ENCODE measurements at places on chromosomes 2 and 18.

DNA sequence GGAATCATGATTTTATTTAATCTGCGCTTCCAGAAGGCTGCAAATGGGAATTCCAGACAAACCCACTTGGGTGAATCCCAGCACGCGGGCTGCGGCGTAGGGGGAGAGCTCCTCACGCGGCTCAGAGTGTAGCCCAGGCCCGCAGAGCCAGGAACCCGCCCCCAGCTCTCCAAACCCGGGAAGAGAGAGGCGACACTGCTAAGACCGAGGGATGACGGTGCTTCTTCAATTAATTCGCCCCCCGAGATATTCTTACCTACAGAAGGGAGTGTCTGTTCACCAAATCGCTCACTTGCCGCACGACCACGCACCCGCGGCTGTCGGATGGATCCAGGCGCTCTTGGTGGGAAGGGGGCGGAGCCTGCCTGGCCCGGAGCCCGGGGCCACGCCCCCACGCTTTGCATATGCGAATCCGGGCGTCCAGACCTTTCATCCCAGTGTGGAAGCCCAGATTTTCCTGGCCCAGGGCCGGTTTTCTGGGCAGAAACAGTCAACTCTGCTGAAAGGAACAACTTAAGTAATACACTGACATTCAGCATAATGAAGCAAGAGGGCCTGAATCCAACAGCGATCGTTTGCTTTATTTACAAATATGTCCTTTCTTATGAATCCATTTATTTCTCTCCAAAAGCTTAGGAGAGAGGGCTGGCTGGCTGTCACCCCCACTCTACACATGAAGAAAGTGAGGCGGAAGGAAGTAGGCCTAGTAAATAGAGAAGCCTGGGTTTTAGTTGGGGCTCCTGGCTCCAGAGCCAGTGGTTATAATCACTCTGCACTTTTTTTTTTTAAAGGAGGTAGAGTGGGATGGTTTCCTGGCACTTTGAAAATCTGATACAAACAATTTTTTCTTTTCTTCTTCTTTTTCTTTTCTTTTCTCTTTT lies at the start of gene SLC19A3:
SLC19A3 (minus strand) TSS at position 342 of the 881 bp plus-strand sequence. CDS start 15,710 bp downstream, outside the sequence.
- no peaks in the 10 kb centered on the region for H3K36me3 ChIP-seq
- peak; percentile 88 for DNase-seq
- H3K27ac ChIP-seq, result no peak within 1 kb of the TSS
- H3K4me1 ChIP-seq, result peaks cover 10% of the 10 kb centered on the region
- H3K27me3 ChIP-seq, result peaks cover 38% of the 10 kb centered on the region

- H3K36me3 ChIP-seq, result peaks cover 4% of the 10 kb centered on the region
- H3K27ac ChIP-seq, result no peak overlapping the region
- H3K4me1 ChIP-seq, result no peaks in the 10 kb centered on the region
- H3K4me3 ChIP-seq, result no peak overlapping the region
- no peak for DNase-seq
These were observed 33.3 kb upstream of the ALPP start for GRCh38 chr2:232345251-232345650.

- no peak for DNase-seq
- no peaks in the 10 kb centered on the region for H3K4me1 ChIP-seq
- peaks cover 64% of the 10 kb centered on the region for H3K36me3 ChIP-seq
- H3K4me3 ChIP-seq, result no peak overlapping the region
- no peaks in the 10 kb centered on the region for H3K27me3 ChIP-seq
These were observed 39.0 kb downstream of the KIDINS220 start for GRCh38 chr2:8798393-8798792.

DNA sequence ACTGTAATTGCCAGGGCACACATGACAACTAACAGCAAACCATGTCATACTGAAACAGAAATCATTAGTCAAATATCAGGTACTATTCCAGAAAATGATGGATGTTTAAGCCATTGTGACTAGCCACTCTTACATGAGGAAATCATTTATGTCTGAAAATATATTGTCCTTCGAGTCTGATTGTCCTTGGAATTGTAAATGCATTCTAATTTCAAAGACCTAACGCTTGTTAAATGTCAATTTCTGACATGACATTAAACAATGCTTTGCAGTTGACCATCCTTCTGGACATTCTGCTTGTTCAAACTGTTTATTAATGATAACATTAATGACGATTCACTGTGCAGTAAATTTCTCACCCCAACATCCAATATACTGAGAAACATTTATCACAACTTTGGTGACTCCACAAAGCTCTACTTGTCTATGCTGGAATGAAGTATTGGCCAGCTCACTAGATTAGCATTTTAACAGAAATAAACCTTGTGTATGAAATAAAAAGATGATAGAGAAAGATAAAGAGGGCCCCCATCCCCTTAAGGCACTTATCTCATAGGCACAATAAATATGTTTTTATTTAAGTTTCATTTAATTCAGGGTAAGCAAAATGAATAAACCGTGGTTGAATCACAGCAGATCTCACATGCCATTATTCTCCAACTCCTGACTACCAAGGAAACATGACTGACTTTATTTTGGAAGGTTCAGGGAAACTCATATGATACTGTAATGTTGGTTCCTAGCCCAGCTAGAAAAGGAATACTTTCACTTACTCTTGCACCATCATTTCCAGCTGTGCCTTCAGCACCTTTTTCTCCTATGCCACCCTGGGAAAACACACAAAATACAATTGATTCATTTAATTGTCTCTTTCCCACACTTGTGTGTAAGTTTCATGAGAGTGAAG lies 82.3 kb downstream of the COL3A1 start:
- H3K4me1 ChIP-seq, result no peaks in the 10 kb centered on the region
- H3K4me3 ChIP-seq, result no peak overlapping the region
- H3K27ac ChIP-seq, result peak overlapping the region; percentile 22
- DNase-seq, result no peak
- peaks cover 14% of the 10 kb centered on the region for H3K36me3 ChIP-seq
- no peaks in the 10 kb centered on the region for H3K27me3 ChIP-seq

DNA sequence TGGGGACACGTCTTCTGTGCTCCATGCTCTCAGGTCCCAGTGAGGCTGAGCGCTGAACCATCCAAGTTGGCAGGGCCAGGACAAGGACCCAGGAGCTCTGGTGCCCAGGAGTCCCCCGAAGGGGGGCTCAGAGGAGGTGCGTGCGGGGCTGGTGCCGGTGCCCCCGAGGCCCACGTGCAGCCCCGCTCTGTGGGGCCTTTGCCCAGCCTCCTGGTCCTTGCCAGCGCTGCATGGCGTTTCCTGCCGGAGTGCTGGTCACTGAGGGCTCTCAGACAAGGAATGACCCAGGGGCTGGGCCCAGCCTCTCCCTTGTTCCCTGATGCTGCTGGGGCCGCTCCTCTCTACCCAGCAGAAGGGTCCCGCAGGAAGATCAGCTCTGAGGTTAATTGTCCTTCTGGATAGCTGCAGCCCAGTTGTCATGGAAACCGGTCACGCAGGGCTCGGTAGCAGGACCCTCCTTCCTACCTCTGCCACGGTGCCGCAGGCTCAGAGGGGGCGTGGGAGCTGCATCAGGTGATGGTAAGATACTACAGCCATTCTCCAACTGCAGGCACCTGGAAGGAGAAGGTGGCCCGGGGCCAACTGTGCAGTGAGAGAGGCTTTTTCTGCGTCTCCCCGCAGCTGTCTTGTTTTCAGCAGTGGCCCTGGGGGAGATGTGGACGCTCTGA lies 64.5 kb downstream of the RRM2 start:
- no peak overlapping the region for H3K27ac ChIP-seq
- peaks cover 21% of the 10 kb centered on the region for H3K36me3 ChIP-seq
- H3K4me1 ChIP-seq, result peaks cover 33% of the 10 kb centered on the region
- H3K27me3 ChIP-seq, result peaks cover 3% of the 10 kb centered on the region
- no peak overlapping the region for H3K4me3 ChIP-seq

- peaks cover 4% of the 10 kb centered on the region for H3K27me3 ChIP-seq
- no peak for DNase-seq
- H3K36me3 ChIP-seq, result no peaks in the 10 kb centered on the region
- no peak overlapping the region for H3K4me3 ChIP-seq
These were observed 29.0 kb downstream of the LAMA3 start for GRCh38 chr18:23718243-23718720.

GRCh38 chr2:201507725-201508124 lies 56.2 kb downstream of the STRADB start:
- no peak for DNase-seq
- no peak overlapping the region for H3K4me3 ChIP-seq
- no peaks in the 10 kb centered on the region for H3K4me1 ChIP-seq
- H3K27ac ChIP-seq, result no peak overlapping the region
- no peaks in the 10 kb centered on the region for H3K27me3 ChIP-seq

- H3K4me3 ChIP-seq, result no peak overlapping the region
- no peak for DNase-seq
- peaks cover 63% of the 10 kb centered on the region for H3K36me3 ChIP-seq
These were observed 24.1 kb downstream of the GLS start for GRCh38 chr2:190904640-190905261.

- peaks cover 36% of the 10 kb centered on the region for H3K27me3 ChIP-seq
- H3K4me1 ChIP-seq, result peaks cover 16% of the 10 kb centered on the region
- no peak overlapping the region for H3K27ac ChIP-seq
- H3K4me3 ChIP-seq, result no peak overlapping the region
- no peaks in the 10 kb centered on the region for H3K36me3 ChIP-seq
These were observed 85.7 kb downstream of the SLC4A3 start for GRCh38 chr2:219713110-219713509.

DNA sequence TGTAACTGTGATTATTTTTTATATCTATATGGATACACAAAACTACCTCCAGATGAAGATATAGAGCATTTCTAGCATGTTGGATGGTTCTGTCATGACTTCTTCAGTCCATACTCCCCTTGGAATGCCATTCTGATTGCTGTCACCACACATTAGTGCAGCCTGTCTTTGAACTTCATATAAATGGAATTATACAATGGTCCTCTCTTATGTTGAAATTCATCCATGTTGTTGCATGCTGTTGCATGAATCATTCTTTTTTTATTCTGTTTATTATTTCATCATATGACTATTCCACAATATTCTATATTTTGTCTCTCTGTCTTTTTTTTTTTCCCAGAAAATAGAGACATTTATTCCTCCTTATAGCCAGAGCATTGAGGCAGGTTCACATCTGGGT lies 74.1 kb downstream of the OSBPL6 start:
- H3K27ac ChIP-seq, result no peak overlapping the region
- H3K4me1 ChIP-seq, result peaks cover 6% of the 10 kb centered on the region
- no peak for DNase-seq
- H3K36me3 ChIP-seq, result no peaks in the 10 kb centered on the region
- no peaks in the 10 kb centered on the region for H3K27me3 ChIP-seq

- no peak for DNase-seq
- peaks cover 4% of the 10 kb centered on the region for H3K27me3 ChIP-seq
- H3K4me3 ChIP-seq, result no peak overlapping the region
- H3K27ac ChIP-seq, result no peak overlapping the region
- H3K36me3 ChIP-seq, result peaks cover 4% of the 10 kb centered on the region
These were observed 288.2 kb downstream of the CTNNA2 start for GRCh38 chr2:79801082-79801481.

GRCh38 chr18:70693246-70693645 lies 404.4 kb downstream of the SOCS6 start:
- H3K4me3 ChIP-seq, result no peak overlapping the region
- H3K27me3 ChIP-seq, result no peaks in the 10 kb centered on the region
- peaks cover 7% of the 10 kb centered on the region for H3K4me1 ChIP-seq
